ENCODE measurements at places on chromosomes 3 and 15.

DNA sequence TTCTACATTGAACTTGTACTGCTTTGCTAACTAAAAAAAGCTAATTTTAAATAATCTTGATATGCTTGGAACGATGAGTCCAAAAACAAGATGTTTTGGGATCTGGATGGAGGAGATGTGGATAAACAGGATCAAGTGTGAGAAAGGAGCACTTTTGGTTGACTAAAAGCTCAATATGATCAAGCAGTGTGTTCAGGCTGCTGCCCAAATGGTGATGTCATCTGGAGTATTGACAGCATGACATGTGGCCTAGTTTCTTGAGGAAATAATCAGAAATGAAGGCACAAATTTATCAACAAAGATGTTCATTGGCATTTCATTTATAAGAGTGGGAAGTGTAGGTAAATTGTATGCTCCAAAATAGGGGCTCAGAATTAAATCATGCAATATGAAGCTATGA lies 161.2 kb downstream of the SOX2 start:
- DNase-seq: no peak

DNA sequence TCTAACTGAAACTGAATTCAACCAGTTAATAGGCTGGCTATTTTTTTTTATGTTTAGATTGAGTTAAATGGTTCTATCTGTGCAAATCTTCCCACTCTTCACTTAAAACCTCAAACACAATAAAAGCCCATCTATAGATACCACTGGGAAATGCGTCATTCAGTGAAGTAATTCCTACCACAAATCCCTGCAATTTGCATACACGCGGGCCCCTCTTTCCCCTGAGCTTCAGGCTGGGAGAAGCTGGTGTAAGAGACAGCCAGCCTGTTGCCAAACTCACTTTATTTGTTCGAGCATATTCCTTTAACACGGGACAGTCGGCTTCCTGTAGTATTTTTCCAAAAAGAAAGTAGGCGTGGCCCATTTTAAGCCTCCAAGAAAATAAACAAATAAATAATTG lies 26.0 kb upstream of the MCTP2 start:
- no peak for DNase-seq

GRCh38 chr3:36796161-36796560 lies 31.8 kb upstream of the DCLK3 start:
- no peak for DNase-seq

DNA sequence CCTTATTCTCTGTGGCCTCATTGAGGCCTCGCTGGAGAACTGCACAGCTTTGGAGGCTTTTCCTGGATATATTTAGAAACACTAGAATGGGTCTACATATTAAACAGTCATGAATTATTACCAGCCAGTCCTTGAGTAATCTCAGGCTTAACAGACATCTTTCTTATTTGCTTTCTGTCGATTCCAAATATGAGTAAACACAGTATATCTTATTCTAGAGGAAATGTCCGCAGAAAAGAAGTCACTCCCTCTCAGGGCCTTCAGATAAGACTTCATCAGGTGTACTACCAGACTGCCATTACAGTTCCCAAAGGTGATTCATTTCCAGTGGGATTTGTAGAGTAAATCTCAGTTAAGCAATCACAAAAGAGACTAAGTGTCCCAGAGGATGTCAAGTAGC lies 310.7 kb downstream of the RBMS3 start:
- no peak for DNase-seq

GRCh38 chr3:126758026-126758425 lies 54.0 kb downstream of the CHCHD6 start:
- no peak for DNase-seq

GRCh38 chr3:178436773-178437172 lies 99.5 kb upstream of the KCNMB2 start:
- no peak for DNase-seq

DNA sequence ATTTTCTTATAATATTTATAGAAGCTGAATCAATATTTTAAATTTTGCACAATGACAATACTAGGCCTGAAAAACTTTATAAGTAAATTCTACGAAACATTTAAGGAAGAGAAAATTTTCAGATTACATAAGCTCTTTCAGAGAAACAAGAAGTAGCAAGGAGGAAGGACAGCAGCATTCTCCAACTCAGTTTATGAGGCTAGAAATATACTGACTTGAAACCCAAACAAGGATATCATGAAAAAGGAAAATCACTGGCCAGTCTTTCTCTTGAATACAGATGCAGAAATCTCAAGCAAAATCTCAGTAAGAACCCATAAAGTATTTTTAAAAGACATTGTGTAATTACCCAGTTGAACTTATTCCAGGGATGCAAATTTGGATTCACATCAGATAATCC lies 121.3 kb downstream of the STAC start:
- no peak for DNase-seq

DNA sequence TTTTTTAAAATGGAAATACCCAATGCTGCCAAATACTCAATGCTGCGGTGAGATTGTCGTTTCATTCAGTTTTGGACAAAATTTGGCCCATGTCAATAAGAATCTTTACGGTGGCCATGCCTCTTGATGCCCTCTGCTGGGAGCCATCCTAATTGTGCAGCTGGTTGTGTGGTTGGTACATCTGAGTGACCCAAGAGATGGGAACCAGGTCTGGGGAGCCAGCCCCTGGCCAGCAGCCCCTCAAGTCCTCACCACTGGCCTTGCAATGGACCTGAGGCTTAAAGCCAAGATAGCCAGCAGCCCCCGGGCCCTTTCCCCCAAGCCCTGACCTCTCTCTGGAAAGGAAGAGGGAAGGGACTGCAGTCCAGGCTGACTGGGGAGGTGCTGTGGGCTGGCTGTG lies 36.4 kb upstream of the ESYT3 start:
- no peak for DNase-seq

DNA sequence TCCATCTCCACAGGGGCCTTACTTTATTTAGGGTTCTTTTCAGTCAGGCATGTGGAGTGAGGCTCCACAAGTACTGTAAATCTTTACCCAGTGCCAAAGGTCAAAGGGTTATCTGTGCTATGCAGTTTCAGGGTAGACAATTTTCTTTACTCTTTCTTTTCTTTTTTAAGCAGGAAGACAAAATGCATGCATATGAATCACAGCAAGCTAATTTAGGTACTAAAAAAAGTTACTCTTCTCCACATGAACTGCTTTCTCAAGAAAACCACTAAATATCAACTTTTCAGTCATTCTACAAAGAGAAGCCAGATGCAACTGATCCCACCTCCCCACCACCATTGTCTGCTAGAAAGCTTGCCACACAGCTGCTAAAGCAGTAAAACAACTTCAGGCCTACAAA lies 73.3 kb upstream of the PYGO1 start:
- DNase-seq: no peak

- DNase-seq: no peak
Measured at GRCh38 chr3:47761046-47761445, 20.6 kb downstream of the SMARCC1 start.

All from Panc1 (cell line).